ENCODE measurements at places on chromosomes 16 and 17. TPM values are rescaled to one million over a fixed set of nuclear protein-coding genes. Genes with fewer than 3 reads are reported as not detected.

PABPN1L gene
- polyA plus RNA-seq, result 0.14 TPM

C17orf78 gene
- not detected for polyA plus RNA-seq

DUSP3 gene
- 29.4 TPM for polyA plus RNA-seq

KCNJ12 gene
- 0.06 TPM for polyA plus RNA-seq

TBX2 gene
- 5.6 TPM for polyA plus RNA-seq

MFAP4 gene
- 33.7 TPM for polyA plus RNA-seq

CAPNS2 gene
- polyA plus RNA-seq, result 58.1 TPM

OTOP2 gene
- 0.61 TPM for polyA plus RNA-seq

ACSM5 gene
- polyA plus RNA-seq, result 0.26 TPM

GINS2 gene
- polyA plus RNA-seq, result 3.2 TPM

SPATA22 gene
- not detected for polyA plus RNA-seq

TAT gene
- polyA plus RNA-seq, result not detected

MT3 gene
- 0.96 TPM for polyA plus RNA-seq

TBC1D3G gene
- not detected for polyA plus RNA-seq

HOXB1 gene
- 1.0 TPM for polyA plus RNA-seq

IFI35 gene
- 9.0 TPM for polyA plus RNA-seq

EVPLL gene
- 14.4 TPM for polyA plus RNA-seq

FAM222B gene
- polyA plus RNA-seq, result 7.3 TPM

ZNF205 gene
- 8.4 TPM for polyA plus RNA-seq

SLC22A31 gene
- polyA plus RNA-seq, result 0.14 TPM

SDR42E1 gene
- polyA plus RNA-seq, result 2.3 TPM

NPIPB2 gene
- polyA plus RNA-seq, result 9.1 TPM

TP53TG3F gene
- polyA plus RNA-seq, result 0.07 TPM

Measured in esophagus (tissue), 2 donors.